ENCODE measurements at places on chromosomes 5 and 9.

DNA sequence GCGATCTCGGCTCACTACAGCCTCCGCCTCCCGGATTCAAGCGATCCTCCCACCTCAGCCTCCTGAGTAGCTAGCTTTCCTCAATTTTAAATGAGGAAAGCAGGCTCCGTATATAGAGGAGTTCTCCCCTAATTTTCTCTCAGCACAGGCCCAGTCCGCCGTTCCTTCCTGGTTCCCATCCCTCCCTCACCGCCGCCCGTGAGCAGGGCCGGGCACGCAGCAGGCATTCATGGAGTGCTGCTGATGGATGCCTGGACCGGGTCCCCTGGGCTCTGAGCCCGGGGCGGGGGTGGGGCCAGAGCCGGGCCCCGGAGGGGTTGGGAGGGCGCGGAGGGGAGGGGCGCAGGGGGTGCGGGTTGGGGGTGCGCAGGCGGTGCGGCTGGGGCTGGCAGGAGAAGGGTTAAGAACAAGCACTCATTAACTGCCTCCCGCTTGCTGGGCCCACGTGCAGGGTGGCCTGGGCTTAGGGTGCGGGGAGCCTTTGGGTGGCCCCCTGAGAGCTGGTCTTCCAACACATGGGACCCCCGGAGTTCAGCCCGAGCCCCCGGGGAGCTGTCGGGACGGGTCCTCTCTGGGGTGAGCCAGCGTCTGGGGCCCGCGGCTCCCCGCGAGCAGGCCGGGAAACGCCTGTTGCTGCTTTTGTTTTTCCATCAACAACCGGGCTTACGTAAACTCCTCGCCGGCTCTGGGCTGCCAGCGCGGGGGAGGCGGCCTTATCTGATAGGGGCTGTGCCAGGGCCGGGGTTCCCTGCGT, 33.7 kb downstream of the LHX2 start:
- DNase-seq = peak; percentile 56

GRCh38 chr5:90488791-90489190, 14.1 kb downstream of the POLR3G start:
- no peak for DNase-seq

DNA sequence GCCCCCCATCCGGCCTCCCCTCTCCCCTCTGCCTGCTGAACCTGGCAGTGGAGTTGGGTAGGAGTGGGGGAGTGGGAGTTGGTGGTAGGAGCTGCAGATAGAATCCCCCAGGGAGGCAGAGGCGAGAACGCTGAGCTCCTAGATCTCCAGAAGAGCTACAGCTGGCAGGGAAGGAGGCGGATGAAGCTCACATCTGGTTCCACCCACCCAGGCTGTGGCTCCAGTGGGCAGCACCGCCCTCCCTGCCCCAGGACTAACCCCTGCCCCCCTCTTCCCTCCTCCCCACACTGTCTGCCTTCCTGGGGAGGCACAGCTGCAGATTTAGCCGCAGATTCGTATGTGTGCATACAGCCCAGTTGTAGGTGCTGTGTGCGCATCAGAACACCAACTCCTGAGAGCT, 34.2 kb downstream of the C9orf50 start:
- DNase-seq = no peak

- DNase-seq = peak; percentile 33
Observed at GRCh38 chr5:115457571-115457970, 87.0 kb downstream of the FEM1C start.

DNA sequence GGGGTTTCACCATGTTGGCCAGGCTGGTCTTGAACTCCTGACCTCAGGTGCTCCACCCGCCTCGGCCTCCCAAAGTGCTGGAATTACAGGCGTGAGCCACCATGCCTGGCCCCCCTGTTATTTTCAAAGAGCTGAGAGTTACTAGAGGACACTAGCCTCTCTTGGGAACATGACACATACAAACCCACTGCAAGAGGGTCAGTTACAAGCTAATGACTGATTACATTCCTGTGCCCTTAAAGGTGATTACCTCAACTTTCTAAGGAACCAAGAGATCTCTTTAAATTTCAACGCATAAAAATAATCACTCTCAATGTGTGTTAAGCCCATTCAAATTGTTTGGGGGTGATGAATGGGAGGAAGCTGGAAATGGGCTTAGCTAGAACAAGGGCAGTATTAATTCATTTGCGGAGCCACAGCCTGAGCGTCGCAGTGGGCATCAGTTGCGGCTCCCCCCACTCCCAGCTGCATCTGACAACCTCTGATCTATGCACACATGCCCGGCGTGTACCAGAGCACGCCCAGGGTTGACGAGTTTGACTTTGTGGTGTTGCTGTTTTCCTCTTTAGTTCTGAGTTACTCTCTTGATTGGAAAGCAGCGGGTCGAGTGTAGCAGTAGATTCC, 146.9 kb downstream of the GOLPH3 start:
- DNase-seq = no peak

GRCh38 chr9:18393340-18394130, 80.4 kb upstream of the ADAMTSL1 start:
- DNase-seq = peak; percentile 61

GRCh38 chr5:173753307-173754168, 134.6 kb upstream of the CPEB4 start:
- DNase-seq = no peak

GRCh38 chr5:77308154-77308960, 97.9 kb downstream of the PDE8B start:
- no peak for DNase-seq

DNA sequence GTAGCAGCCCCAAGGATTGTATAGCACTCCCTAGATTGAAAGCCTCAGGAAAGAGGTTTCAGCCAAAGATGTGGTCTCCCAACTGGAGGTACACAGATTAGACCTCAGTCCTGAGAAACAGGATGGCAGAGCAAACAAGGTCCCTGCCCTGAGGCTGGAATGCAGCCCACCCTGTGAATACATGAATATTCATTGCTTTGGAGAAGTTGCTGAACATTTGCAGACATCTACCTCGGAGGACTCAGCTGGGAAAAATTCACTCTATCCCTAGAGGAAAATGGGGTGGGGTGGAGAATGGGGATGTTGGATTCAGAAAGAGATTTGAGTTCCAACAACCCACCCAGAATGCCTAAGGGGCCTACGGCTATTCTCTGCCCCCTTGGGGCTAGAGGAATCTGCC, 129.4 kb downstream of the SLIT3 start:
- no peak for DNase-seq

- no peak for DNase-seq
Observed at GRCh38 chr9:84145031-84145430, 164.4 kb downstream of the RMI1 start.

DNA sequence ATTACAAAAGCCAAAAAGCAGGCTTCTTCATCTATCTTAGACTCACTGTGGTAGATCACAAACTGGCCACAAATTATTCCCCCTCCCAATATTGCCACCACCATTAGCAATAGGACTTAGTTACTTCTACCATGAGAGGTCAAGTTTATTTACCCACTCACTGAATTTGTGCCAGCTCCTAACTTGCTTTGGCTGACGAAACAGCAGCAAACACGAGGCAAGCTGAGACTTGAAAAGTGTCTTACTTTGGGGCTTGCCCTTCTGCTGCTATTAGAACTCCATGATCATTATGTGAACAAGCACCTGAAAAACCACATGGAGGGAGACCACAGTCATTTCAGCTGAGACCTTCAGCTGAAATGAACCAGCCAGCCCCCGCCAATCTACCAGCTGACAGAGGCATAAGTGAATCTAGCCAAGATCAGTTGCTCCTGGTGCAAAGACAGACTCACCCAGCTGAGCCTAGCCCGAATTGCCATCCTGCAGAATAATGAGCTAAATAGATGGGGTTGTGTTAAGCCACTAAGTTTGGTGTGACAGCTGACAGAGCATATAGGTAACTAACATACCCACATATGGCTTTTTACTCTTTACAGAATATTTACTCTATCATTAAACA, 5.7 kb downstream of the WDR41 start:
- peak; percentile 50 for DNase-seq

DNA sequence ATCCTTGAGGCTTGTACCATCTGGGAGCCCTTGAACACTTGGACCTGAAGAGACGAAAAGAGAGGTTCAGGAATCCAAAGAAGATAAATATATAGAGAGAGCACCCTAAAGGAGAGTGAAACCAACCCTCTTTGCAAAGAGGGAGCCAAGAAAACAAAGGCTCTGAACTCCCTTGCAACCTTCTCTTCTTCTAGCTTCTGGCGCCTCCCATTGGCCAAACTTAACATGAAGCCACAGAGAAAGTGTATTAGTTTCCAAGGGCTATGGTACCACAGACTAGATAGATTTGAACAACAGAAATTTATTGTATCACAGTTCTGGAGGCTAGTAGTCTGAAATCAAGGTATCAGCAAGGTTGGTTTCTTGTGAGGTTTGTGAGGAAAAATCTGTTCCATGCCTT, 175.1 kb downstream of the HCN1 start:
- DNase-seq = peak; percentile 61

DNA sequence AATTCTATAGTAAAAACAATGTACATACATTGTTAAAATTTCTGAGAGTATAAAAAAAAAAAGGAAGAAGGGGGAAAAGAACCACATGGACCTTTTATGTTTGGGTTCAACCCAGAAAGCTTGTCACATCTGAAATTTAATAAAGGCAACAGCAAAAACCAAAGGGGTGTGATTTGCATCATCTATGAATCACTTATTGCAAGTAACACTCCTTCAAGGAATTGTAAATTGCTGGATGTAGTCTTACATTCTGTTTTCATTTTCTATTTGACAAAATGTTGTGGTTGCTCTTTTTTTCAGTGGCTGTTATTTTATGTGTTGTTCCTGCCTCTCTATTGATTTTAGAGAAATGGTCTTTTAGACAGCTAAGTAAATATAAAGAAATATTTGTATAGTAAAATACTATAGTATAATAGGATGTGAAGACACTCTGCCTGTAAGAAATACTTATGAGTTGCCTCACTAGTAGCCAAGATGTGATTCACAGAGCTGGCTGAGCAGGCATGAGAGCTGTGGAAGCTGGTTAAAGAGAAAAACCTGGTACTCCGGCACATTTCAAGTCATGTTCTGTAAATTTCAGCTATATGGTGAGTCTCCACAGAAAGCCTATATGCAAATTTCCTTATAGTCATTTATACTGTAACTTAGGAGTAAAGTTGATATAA, 131.1 kb upstream of the CNTLN start:
- DNase-seq = no peak

GRCh38 chr5:127564002-127564769, 46.7 kb downstream of the PRRC1 start:
- DNase-seq = peak; percentile 60

DNA sequence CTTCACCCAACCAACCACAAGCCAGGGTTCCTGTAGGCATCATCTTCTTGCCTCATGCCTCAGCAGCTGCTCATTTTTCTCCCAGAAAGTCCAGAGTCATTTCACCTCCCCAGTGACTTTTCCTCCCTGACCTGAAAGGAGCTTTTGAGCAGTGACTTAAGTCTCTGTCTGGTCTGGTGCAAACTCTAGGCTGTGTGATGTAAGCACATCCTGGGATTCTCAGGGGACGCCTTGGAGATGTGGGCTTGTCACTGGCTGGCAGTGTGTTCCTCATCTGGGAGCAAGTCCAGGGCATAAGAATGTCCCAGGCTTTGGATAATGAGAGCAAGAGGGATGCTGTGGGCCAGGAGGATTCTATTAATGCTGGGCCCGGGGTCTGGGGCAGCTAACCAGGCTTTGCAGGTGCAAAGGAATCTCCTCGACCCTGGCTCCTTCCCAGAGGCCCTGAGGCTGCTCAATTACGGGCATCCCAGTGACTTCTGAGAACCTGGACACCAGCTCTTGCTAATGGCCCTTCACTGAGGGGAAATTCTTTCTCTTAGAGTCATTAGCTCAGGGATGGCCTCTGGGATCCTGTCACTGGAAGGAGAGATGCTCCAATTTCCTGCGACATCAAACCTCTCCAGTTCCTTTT, 211.0 kb upstream of the PANK3 start:
- no peak for DNase-seq

DNA sequence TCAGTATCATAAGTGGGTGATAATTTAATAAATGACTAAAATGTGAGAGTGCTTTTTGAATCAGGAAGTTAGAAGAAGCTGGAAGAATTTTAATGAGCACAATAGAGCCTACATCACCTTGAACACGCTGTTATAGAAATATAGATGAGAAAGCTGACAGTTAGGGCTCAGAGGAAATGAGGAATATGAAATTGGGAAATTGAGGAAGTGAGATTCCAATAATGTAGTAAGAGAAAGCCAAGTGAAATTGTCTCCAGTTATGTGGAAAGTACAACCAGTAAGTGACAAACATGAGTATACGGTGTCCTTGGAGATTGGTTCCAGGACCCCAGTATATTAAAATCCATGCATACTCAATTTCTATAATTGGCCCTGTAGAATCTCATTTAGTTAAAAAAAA, 235.9 kb upstream of the FAM174A start:
- no peak for DNase-seq

- no peak for DNase-seq
Observed at GRCh38 chr5:29157975-29158374, 2035.5 kb upstream of the CDH6 start.

- no peak for DNase-seq
Observed at GRCh38 chr9:88998503-88998902, 7.2 kb downstream of the S1PR3 start.

DNA sequence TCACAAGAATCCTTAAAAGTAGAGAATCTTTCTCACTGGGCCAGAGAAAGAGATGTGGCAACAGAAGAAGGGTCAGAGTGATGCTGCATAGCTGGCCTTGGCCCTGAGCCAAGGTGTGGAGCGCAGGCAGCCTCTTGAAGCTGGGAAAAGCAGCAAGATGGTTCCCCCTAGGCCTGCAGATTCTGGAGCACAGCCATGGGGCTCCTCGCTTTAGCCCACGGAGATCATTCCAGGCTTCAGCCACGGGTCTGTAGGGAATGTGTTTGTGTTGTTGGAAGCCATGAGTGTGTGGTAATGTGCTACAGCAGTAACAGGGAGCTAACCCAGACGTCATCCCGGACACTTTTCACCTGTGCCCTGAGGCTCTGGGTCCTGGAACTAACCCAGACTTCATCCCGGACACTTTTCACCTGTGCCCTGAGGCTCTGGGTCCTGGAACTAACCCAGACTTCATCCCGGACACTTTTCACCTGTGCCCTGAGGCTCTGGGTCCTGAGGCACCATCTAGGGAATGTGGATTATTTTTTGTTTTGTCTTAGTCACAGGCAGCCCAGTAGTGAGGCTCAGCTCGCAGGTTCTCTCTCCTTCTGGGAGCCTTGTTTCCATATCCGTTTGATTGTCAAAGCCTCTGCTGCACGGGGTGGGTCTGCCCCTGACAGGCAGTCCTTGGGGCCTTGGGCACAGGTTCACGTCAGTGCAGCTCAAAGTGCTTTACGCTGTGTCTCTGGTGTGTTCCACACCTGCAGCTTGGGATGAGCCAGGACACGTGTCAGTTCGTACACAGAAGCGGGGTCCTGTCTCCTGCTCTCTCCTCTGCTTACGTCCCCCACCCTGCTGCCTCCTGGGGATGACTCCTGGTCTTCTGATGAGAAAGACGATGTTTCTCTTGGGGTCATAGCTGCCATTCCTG, 56.3 kb upstream of the EXOC3 start:
- DNase-seq = no peak

GRCh38 chr9:7976856-7977255, 177.3 kb upstream of the DMAC1 start:
- DNase-seq = no peak
